ENCODE measurements at places on chromosomes 12 and 14.

GRCh38 chr12:50745861-50746260 is 18.0 kb upstream of the ATF1 start:
- no peak for DNase-seq

GRCh38 chr12:43291516-43291915 is 260.5 kb downstream of the ADAMTS20 start:
- DNase-seq = no peak

DNA sequence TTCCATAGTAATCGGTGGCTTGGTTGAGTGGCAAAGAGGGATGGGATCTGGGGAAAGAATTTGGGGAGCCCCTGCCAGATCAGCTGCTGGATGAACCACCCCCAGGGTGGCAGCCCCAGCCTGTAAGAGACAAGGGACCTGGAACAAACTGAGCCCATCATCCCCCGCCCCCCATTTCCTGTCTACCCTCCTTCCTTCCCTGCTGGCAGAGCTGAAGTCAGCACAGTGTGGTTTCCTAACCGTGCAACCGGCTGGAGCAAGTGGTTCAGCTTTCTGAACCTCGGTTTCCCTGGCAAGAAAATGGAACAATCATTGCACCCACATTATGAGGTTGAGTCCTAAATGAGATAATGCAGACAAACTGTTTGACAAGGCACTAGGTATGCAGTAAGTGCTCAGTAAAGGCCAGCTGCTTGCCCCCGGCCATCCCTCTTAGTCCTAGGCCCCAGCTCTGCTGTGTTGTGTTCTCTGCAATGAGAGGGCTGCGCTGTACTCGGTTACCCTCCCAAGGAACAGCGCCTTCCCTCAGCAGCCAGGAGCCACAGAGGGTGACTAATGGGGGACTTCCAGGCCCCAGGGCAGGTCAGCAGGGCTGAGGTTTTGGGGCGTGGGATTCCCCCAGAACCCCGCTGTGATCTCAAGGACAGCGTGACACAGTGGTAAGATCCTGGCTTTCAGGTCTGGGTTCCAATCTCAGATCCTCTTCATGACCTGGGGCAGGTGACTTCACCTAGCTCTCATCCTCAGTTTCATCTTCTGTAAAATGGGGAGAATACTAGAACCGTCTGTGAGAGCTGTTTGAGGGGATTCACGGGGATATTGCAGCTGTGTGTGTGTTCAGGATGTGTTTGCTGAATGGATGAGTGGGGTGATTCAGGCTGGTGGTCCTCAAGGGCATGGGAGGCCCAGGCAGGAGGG is 16.5 kb downstream of the SELPLG start:
- DNase-seq = no peak

GRCh38 chr14:101714394-101714793 is 47.1 kb upstream of the PPP2R5C start:
- no peak for DNase-seq

DNA sequence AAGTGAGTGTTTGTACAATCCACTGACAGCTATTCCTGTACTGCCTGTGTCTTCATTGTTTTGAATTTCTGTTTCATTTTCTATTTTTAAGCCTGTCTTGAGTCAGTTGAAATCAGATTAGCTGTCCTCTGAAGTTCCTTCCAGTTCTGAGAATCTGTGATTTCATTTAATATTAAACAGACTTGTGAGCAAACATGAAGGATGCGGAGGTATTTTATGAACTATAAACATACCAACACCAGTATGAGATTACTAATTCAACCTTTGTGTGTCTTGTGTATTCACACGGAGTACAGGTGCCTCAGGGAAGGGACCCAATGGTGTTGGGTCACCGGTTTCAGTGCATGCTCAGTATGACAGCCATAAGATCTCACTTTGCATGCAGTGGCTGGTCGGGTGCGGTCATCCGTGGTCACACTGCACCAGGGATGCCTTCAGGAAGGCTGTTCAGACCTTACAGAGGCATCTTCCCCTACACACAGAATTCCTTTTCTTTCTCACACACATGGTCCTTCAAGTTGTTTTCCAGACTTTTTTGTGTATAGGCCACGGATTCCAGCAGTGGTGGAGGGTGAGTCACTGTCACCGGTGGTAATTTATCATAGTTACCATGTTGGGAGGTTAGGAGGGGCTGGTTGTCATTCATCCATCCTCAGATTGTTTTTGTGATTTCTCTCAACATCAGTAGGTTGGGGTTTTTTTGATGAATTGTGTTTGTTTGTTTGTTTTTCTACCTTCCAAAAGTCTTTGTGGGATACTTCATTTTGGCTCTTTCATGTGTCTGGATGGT is 103.0 kb upstream of the SFSWAP start:
- no peak for DNase-seq

GRCh38 chr12:74170645-74171477 is 366.8 kb upstream of the ATXN7L3B start:
- DNase-seq = peak; percentile 74

Data from NCI-H146 (cell line).